ENCODE measurements at places on chromosomes 12 and 14.

DNA sequence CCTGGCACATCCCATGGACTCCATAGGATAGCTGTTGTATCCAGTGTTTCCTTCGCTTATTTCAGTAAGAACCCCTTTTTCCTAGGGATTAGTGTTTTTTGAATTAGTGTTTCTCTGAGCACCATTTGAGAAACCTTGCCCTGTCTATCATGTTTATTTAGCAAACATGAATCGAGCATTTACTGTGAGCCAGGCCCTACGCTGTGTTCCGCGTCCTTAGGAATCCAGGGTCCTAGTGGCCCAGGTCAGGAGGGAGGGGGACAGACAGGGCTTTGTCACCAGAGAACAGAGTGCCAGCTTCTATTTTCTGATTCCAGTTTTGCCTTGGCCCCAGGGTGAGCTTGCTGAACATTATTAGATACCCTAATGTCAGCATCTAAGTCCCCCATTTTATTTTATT lies 2.5 kb downstream of the TEAD4 start:
- no peak for DNase-seq

DNA sequence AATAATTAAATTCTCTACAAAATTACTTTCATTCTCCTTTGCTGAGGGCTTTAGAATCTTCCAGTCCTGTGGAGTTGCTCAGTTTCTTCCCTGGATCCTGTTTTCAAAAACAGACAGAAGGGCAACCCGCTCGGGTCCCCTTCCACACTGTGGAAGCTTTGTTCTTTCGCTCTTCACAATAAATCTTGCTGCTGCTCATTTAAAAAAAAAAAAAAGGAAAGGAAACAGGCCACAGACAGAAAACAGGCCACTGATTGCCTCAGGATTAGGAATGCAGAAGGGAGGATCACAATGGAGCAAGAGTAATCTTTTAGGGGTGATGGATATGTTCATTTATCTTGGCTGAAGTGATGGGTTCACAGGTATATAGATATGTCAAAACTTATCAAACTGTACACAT lies 29.5 kb upstream of the HIGD1C start:
- no peak for DNase-seq

DNA sequence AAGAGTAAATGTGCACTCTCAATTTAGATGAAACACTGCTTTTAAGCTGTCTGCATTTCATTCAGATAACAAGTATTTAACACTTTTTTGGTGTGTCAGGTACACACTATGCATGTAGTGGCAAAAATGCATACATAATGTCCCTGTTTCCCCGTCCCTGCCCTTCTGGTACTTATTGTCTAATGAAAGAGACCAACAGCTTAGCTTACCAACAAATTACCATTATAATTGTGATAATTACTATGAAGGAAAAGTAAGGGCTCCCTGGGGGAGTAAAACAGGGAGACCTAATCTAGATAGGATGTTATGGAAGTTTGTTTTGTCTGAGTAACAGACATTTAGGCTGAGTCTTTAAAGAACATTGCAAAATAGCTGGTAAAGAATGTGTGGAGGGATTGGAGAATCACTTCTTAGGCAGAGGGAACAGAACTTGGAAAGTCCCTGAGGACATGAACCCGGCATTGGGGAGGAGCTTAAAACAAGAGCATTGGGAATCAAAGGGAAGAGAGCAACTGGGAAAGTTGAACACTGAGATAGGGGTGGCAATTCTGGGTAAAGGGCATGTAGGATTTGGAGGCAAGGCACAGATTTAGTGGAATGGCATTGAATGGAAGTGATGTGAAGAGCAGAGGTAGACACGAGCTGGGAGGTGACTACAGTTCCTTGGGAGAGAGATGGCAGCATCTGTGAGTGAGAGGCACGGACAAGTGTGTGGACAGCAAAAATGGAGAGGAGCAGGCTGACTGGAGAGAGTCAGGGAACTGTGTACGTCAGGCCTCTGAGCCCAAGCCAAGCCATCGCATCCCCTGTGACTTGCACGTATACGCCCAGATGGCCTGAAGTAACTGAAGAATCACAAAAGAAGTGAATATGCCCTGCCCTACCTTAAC lies 181.6 kb downstream of the GRIP1 start:
- DNase-seq = no peak

DNA sequence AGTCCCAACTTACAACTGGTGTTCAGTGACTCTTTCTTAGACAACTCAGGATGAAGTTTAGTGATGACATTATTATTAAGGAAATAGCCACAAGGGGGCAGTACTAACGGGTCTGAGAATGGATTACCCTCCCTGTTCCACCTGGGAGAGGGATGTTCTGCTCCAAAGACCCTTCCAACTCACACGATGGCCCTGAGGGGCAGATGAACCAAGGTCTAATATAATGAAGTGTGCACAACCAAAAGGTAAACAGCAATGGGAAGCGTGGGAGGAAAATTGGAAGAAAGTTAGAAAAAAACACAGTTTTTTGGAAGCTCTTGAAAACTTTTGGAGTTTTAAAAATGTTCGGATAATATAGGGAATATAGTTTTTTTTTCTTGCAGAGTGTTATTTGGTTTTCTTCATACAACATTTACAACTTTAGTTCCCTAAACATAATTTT lies 24.0 kb downstream of the FGF6 start:
- no peak for DNase-seq

GRCh38 chr14:91835197-91835919 lies 32.0 kb downstream of the TC2N start:
- DNase-seq = no peak

DNA sequence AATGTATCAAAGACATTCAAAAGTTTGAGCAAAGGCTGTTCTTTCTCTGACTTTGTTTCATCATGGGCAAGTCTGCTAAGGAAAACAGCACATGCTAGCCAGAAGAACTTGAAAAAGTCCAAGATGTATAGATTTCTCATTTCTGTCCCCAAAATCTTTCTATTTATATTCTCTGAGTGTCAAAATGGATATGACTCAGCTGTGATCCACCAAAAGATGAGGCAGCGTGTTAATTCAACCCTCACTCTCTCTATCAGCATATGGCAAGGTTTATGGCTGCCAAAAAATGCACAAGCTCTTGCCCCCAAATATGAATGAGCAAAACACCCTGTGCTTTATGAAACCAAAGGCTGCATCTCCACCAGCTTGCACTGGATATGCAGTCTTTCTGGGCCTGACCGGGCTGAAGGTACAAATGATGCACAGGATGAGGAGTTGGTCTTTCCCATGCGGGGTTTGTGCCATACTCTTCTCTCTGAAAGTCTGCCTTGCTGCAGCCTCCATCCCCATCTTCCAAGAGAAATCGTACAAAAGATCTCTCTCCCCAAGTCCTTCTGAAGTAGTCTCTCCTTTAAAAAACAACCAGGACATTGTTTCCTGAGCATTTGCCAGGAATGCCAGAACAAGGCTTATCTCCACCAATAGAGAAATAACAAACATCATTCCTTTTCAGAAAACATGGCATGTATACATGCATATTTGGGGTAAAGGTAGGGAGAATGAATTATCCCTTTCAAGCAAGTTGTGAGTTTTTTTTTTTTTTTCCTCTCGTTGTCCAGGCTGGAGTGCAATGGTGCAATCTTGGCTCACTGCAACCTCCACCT lies 203.4 kb downstream of the TMX1 start:
- DNase-seq = no peak

DNA sequence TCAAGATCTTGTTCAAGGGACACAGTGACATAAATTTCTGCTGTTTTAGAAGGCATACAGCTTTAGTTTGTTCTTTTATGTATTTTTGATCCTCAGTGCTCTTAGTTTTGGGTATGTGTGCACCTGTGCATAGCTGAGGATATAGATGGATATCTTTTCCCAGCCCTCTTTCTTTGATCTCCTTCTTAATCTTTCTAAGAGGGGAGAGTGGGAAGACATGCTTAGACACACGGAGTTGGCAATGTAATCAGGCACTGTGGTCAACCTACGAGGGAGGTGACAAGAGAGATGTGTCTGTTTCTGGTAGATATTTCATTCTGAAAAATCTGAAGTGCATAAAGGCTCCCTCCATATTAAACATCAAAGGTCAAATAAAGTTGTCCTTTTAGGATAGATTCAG lies 340.6 kb downstream of the TMEM132D start:
- no peak for DNase-seq

DNA sequence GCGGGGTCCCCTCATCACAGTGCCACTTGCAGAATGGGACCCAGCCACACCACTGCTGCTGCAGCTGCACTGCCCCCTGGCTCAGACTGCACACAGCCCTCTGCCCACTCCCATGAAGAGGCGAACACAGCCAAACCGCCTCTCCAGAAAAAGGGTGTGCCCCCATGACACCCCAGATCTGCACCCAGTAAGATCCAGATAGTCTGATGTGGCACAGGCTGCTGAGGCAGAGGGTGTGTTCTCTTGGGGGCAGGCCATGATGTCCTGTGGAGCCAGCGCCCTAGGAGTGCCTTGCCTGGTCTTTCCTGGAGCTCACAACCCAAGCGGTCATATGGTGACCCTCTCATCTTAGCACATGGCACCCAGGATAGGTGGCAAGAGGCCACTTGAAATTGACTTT lies 44.4 kb downstream of the SLC8B1 start:
- DNase-seq = no peak

DNA sequence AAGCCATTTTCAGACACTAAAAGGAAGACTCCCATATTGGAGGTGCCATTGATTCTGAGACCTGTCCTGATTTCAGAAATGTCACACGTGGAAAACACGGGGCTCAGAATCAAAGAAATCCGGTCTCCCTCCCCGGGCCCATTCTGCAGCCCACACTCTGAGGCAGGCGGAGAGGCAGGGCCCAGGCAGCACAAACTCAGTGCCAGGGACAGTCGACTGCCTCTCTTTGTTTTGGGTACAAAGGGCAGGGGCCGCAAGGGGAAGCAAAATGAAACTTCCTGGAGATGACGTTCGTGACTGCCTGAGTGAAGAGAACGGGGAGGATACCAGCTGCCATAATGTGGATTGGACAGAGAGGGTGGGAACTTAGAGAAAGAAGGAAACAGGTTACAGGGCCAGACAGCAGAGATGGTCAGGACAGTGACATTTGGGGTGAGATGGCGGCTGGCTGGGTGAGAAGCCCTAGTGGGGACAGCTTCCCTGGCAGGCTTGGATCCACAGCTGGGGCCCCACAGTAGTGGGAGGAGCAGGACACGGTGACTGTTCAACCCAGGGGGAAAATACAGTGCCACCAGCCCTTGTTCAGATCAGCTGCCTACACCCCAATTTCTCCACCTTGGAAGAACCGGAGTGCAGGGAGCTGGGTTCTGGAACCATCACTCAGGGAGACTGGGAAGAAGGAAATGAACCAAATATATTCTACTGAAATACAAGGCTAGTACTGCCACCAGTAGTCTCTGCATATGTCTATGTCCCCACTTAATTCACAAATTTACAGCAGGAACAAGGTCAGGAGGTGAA lies 8.1 kb downstream of the GAPDH start:
- DNase-seq = no peak

DNA sequence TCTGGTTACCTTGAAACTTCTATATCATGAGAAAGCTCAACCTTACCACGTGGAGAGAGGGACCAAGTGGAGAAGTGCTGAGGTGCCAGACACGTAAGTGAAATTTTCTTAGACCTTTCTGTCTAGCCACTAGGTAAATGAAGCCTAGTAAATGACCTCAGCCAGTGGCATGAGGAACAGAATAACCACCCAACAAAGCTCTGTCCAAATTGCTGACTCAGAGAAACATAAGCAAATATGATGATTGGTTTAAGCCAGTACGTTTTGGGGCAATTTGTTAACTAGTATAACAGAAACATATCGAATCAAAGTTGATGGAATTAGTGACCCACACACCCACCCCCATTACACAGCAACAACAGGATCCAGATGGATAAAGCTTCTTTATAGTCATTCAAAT lies 75.2 kb upstream of the MAX start:
- DNase-seq = no peak

DNA sequence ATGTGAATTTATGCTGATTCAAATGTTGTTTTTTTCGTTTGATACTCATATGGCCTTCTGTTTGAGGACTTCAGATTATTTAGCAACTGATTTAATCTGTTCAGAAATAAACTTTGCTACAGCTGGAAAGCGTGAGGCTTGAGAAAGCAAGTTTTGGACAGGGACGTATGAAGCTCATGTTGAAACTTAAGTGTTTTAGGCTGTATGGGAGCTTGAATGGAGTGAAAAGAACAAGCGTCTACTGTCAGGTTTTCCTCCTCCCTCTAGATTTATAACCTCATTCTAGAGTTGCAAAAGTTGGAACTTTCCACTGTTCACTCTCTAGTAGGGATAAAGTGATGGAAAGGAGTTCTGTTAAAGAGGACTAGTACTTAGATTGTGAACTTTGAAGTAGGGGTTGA lies 1.0 kb downstream of the PRPF39 start:
- DNase-seq = no peak

GRCh38 chr14:21521501-21521900 lies 4.6 kb downstream of the SALL2 start:
- DNase-seq = no peak

GRCh38 chr14:30058401-30058800 lies 130.8 kb upstream of the PRKD1 start:
- DNase-seq = no peak

- DNase-seq = no peak
Observed at GRCh38 chr14:102278631-102278935, 26.4 kb downstream of the MOK start.

- DNase-seq = no peak
Observed at GRCh38 chr12:1465990-1466389, 128.4 kb downstream of the FBXL14 start.

DNA sequence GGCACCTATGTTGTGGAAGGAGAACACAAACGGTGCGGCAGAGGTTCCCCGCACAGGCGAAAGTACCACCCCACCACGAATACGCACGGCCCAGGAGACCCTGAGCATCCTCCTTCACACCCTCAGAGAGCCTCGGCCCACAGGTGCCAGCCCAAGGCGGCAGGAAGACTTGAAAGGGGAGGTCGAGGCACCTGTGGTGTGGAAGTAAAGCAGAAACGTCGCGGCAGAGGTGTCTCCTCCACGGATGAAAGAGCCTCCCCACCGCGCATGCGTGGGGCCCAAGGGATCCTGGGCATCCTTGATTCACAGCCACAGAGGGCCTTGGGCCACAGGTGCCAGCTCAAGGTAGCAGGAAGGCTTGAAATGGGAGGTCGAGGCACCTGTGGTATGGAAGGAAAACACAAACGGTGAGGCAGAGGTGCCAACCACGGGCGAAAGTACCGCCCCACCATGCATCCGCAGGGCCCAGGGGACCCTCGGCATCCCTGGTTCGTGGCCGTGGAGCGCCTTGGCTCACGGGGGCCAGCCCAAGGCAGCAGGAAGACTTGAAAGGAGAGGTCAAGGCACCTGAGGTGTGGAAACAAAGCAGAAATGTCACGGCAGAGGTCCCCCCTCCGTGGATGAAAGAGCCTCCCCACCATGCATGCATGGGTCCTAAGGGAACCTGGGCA lies 380.1 kb downstream of the ALG10 start:
- peak; percentile 69 for DNase-seq

GRCh38 chr12:80720516-80720915 lies 3.8 kb downstream of the MYF5 start:
- DNase-seq = no peak

DNA sequence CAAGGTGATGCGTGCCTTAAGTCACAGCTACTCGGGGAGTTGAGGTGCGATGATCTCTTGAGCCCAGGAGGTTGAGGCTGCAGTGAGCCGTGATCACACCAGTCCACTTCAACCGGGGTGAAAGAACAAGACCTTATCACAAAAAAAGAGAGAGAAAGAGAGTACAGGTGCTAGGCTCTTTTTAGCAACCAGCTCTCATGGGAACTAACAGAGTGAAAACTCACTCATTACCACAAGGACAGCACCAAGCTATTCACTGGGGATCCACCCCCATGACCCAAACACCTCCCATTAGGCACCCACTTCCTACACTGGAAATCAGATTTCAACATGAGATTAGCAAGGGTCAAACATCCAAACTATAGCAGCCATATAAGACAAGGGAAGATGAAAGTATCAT lies 164.2 kb downstream of the NDUFA12 start:
- DNase-seq = no peak

Data from chondrocyte (in vitro differentiated cells).